ENCODE measurements at places on chromosomes 2 and 18.

DNA sequence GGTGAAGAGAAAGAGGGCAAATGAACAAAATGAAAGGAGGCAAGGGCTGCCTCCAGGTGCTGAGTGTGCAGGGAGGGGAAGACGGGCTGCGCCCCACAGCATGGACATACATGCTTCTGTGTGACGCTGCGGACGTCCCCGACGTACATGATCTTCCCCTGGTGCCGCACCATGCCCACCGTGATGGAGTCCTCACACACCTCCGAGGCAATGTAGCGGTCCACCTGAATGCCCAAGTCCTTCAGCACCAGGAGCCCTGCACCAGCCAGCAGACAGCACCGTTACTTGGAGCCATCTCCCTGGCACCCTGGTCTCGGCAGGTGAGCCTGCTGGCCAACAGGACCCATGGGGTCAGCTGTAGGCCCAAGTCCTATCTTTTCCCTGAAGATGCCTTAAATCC lies 73.1 kb upstream of the POMC start:
- no peak for DNase-seq

GRCh38 chr18:65725251-65726050 lies 25.4 kb upstream of the CDH7 start:
- no peak for DNase-seq

- DNase-seq, result no peak
These were observed 3.8 kb upstream of the ANKRD53 start for GRCh38 chr2:70974592-70974991.

GRCh38 chr2:241815477-241816430 lies 6.8 kb downstream of the NEU4 start:
- DNase-seq, result no peak

GRCh38 chr2:23360571-23361125 lies 24.3 kb upstream of the KLHL29 start:
- no peak for DNase-seq

- DNase-seq, result no peak
These were observed 139.6 kb upstream of the RAB12 start for GRCh38 chr18:8469544-8470130.

GRCh38 chr2:46181306-46181705 lies 115.9 kb upstream of the EPAS1 start:
- no peak for DNase-seq

DNA sequence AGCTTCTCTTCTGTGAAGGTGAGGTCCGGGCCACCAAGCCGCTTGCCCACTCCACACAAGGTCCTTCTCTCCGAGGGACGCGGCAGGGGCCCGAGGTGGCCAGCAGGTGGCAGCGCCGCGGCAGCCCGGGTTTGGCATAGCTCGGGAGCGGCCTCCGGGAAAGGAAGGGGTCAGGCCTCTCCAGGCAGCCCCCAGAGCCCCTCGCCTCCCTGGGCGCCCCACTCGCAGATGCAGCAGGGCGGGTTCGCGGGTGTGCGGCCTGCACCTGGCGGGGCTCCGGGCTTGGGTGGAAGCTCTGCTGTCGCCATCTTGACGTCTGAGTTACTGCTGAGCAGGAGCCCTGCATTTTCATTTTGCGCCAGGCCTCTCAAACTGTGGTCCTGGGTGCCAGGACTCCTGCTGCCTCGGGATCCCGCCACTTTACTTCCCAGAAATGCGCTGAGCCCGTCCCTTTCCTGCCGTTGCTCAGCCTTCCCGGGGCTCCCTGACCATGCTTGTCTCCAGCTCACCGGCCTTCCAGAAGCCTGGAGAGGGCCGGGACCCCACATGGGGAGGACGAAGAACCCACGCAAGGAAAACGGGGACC lies 18.6 kb upstream of the NCL start:
- DNase-seq, result peak; percentile 46

DNA sequence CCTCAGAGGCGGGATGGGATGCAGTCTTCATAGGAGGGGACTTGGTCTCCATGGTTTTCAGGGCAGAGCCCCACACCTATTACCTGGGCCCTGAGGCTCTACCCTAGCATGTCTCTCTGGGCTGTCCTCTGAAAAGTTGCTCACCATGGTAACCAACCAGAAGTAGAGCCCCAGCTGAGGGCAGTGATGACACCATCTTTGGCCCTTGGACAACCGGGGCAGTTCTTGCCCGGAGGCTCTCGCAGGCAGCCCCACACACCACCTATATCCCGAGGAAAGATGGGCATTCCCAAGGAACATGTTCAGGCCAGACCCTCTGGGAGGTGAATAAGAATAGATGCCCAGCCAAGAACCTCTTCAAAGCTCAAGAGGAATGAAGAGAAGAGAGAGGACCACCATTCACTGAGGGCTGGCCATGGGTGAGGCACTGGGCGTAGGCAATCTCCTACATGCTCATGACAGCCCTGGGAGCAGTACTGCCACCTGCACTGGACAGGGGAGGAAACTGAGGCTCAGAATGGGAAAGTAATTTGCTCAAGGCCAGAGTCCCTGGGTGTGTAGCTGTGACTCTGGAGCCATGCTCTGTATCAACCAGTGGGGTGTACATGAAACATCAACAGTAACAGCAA lies 72.5 kb downstream of the HS1BP3 start:
- DNase-seq, result no peak

DNA sequence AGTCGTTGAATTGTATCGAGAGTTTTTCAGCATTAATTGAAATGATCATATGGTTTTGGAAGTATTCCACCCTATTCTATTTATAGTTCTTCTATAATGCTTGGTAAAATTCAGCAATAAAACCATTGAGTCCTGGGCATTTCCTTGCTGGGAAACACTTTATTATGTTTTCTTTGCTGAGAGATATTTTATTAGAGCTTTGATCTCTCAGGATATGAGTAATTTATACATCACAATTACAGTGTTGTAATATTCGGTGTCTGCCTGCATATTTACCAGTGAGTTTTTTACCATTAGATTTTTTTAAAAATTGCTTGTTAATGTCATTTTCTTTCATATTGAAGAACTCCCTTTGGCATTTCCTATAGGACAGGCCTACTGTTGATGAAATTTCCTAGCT lies 402.7 kb upstream of the FSIP2 start:
- no peak for DNase-seq

- DNase-seq, result no peak
These were observed 7.8 kb upstream of the CNNM3 start for GRCh38 chr2:96808176-96808837.

DNA sequence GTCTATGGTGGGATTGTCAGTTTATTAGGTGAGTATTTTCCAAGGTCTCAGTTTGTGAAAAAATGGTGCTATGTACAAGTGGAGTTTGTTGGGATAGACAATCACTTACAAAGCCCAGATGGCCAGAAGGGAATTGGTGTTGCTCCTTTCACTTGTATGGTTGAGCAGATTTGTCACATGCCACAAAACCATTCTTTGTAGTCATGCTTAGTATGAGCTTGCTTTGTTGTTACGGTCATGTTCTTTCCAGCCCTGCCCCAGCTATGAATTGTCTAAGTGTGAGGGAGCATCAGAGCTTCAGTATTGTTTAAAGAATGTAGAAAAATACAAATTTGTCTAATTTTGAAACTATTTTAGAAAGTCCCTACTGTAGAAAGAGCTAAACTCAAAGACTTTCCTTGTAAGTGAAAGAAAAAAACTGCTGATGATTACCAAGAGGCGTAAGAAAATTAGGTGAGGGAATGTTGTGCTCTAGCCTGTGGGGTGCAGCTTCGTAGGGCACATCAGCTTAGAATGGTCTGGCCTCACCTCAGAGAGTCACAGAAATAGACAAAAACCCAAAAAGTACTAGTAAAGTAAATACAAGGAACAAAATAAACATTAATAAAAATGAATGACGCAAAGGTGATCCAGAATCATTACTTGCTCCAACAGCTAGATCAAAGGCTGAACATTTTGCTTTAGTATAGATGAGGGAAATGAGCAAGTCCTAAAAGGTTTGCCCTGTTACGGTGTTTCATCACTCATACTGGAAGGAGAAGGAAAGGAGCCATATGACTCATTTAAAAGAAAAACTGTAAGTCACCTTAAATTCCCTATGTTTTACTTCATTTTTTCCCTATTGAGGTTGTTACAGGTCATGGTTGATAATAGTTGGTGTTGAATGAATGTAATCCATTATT lies 9.2 kb downstream of the TGIF1 start:
- DNase-seq, result no peak

DNA sequence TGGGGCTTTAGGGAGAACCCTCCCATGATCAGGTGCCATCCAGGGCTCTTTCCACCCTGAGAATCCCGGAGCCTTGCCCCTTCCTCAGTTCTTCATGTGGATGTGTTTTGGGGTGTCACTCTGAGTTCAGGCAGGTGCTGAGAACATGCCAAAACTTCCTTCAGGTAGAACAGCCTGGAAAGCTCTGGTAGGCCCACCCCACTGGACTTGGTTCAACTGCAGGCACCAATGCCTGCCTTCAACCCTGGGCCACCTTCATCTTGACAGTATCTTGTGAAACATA lies 85.8 kb downstream of the EPAS1 start:
- no peak for DNase-seq

GRCh38 chr2:88668862-88669261 lies 22.6 kb upstream of the RPIA start:
- no peak for DNase-seq

DNA sequence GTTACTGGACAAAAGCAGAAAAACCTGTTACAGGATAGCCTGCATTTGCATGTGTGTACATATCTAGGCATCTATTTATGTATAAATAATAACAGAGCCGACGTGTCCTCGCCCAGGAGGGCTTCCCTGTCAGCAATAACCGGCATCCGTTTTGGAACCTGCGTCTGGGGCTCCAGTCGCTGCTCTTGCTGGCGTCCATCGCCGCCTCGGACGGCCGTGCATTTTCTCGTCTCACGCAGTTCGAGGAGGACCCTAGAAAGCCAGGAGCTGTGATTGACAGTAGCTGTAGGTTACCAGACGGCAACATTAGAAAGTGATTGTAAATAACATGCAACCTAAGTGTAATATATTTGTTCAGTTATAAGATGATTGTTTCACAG lies 132.6 kb downstream of the NFATC1 start:
- DNase-seq, result no peak

- DNase-seq, result no peak
These were observed 31.2 kb downstream of the VSNL1 start for GRCh38 chr2:17571681-17572080.

- DNase-seq, result no peak
These were observed 15.3 kb upstream of the RGPD4 start for GRCh38 chr2:107811411-107811810.

DNA sequence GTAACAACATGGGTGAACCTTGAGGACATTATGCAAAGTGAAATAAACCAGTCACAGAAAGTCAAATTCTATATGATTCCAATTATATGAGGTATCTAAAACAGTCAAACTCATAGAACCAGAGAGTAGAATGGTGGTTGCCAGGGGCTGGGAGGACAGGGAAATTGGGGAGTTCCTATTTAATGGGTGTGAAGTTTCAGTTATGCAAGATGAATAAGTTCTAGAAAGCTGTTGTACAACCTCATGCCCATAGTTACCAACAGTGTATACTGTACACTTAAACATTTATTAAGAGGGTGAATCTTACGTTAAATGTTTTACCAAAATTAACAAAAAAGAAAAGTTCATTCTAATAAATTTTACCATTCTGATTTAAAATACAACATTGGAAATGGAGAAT lies 92.7 kb upstream of the WDSUB1 start:
- no peak for DNase-seq

DNA sequence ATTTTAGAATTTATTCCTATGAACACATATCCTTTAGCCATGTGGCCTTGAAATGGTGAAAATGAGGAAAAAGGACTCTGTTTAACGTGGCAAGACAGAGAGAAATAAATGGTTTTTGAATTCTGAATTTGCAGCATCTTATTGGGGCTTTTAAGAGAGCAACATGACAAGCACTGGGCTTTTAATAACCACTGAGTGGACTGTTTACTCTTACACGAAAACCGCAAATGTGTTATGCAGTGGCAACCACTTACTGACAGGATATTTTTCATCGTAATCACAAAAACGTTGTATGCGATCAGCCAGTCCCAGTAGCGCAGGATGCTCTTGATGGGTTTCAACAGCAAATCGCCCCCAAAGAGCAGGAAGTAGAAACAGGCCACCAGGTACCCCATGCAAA lies 226.6 kb downstream of the NAPG start:
- no peak for DNase-seq

DNA sequence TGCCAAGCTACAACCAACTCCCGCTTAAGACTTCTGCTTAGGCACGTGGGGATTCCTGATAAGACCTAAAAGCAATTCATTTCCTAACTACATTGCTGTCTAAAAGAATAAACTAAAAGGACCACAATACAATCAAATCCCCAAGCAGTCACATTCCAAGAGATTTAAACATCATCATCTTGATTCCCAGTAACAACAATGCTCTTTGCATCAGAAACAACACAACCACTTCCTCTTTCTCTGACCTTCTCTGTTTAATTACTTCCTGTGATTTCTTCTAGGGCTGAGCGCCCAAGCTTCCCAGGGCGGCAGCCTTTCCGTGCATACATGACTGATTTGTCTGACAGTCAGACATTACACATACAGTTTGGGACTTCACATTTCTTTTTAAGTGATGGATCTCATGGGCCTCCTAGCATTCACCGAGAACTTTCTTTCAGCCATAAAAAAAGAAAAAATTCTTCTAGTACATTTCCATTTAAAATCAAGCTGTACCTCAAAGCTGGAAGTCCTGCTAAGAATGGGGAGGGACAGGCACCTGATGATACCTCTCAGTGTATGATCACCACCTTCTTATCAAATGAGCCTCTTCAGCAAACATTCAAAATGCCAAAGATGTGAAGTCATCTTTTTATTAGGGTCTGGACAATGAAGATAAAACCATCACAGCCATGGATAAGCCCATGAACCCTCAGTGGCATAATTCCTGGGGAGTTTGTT lies 11.5 kb downstream of the SPRED2 start:
- DNase-seq, result no peak

GRCh38 chr2:69216535-69217332 lies 170.3 kb downstream of the GFPT1 start:
- DNase-seq, result no peak

DNA sequence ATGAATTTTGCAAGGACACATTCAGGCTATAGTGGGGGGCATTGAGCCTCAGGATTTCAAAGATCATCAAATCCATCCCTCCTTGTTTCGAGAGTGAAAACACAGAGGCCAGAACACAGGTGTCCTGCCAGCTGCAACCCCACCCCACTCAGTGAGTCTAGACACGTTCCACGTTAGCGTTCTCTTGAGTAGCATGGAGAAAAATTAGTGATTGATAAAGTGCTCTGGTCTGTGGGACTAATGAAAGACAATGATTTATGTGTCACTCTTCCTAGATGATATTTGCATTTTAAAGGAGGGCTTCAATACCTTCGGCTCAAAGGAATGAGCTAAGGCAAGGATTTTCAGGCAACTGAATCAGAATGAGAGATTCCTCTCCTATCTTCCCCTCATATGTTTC lies 43.8 kb downstream of the SLC4A3 start:
- DNase-seq, result no peak

GRCh38 chr18:28723506-28723905 lies 546.6 kb upstream of the CDH2 start:
- no peak for DNase-seq

- DNase-seq, result no peak
These were observed 709.3 kb downstream of the SLC4A3 start for GRCh38 chr2:220336771-220337170.

DNA sequence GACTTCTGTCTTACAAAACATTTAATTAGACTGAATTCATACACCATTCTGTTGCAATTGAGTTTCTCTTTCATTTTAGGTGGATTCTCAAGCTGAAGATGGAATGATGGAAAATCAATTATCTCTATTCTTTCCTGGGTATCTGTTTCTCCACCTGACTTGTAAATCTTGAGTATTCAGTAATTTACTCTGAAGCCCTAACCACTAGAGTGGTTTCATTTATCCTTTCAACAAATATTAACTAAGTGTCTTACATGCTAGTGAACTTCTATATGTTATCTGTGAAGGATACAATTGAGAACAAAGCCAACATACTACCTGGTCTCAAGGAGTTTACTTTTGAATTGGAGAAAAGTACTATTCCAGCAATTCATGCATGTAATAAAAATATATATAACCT lies 94.1 kb upstream of the ZNF804A start:
- no peak for DNase-seq

All from stimulated activated CD8-positive, alpha-beta memory T cell treated with anti-CD3 and anti-CD28 coated beads, Interleukin-7, amount 100 ng/mL, for 48 hours (primary cell).